ENCODE measurements at places on chromosomes 1 and 21.

- DNase-seq: no peak
These were observed 3.5 kb downstream of the KRTAP10-9 start for GRCh38 chr21:44630440-44630839.

DNA sequence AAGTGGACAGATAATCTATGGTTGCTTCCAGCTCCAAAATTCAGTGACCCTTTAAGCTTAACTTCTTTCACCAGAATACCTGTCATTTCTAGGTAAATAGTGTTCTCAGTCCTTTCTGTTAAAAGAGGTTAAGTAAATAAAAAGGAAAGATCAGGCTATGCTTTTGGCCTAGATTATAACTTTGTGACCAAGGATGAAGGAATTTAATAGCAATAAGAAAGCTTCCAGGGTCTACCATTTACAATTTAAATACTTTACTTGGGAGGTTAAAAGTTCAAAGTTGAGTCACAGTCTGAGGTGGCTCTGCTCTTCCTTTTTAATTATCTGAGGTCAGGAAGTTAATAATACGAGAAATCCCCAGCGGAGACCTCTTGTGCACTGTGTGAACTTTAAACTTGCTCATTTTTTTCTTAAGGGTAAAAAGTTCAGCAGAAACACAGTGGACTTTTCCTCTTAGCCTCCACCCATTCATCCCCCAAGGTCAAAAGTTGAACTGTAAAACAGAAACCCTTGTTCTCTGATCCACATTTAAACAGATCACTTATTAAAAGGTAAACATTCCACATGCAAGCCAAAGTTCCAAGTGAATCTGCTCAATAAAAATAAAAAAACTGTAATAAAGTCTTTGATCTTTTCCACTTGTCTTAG lies 187.1 kb downstream of the NRIP1 start:
- no peak for DNase-seq

- DNase-seq: peak; percentile 74
These were observed 26.9 kb upstream of the EPB41 start for GRCh38 chr1:28887419-28887834.

GRCh38 chr1:59162665-59163064 lies 134.2 kb upstream of the FGGY start:
- DNase-seq: no peak

- no peak for DNase-seq
These were observed 89.8 kb downstream of the EVI5 start for GRCh38 chr1:92695104-92695503.

GRCh38 chr1:23544444-23545389 lies 13.7 kb upstream of the E2F2 start:
- DNase-seq: peak; percentile 87

GRCh38 chr1:99520121-99520520 lies 125.8 kb upstream of the PALMD start:
- no peak for DNase-seq

- peak; percentile 67 for DNase-seq
These were observed 876 bp upstream of the CATSPERE start for GRCh38 chr1:244460197-244460596.

- no peak for DNase-seq
These were observed 13.1 kb downstream of the PTPN22 start for GRCh38 chr1:113858418-113858817.

GRCh38 chr21:42387843-42388340 lies 8.0 kb downstream of the TMPRSS3 start:
- DNase-seq: no peak

- no peak for DNase-seq
These were observed 69.5 kb upstream of the ERRFI1 start for GRCh38 chr1:8095584-8095983.

- DNase-seq: no peak
These were observed at the start of gene CD101 for GRCh38 chr1:117001254-117001927. Gene CD101, plus strand, starts transcription at chr1:117001760. Its CDS starts 58 bp downstream, at chr1:117001818.

DNA sequence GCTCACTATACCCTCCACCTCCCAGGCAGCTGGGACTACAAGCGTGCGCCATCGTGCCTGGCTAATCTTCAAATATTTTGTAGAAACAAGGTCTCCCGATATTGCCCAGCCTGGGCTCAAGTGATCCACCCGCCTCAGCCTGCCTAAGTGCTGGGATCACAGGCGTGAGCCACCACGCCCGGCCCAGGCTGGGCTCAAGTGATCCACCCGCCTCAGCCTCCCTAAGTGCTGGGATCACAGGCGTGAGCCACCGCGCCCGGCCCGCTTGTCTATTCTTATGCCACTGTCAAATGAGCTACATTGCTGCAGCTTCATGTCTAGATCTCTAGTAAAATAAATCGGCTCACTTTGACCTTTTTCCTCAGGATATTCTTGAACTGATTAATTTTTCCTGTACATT lies 107.7 kb upstream of the COL6A1 start:
- DNase-seq: no peak

DNA sequence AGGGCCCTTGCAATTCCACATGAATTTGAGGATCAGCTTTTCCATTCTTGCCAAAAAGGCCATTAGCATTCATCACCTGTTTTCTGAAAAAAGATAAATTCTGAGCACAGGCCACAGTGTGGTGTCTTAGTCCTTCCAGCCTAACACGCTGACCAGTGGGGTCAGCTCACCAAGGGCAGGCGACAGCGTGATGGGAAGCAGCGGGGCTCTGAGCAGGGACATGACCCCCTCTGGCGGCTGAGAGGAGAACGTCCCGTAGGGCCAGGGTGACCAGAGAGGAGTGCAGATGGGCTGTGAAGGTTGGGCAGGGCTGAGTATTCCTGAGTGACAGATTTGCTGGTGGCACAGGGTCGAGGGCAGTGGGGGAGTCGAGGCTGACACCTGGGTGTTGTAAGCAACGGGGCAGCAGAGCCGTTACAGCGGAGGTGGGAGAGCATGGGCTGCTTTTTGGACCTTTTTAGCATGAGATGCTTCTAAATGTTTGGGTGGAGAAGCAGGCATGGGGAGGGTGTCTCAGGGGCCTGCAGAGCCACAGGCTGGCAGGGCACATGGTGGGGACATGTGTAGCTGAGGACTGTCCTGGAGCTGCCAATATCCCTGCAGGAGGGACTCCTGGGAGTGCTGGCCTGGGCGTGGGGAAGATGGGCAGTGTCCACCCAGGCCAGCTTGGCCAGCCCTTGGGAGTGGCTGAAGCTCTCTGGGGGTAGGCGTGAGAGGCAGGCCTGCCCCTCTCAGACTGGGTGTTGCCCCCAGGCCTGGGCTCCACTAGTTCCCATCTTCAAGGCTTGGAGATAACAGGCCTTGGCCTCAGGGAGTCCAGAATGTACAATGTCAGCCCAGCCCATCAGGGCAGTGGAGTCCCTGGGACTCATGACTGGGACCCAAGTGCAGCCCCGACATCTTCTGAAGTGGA lies 8.6 kb upstream of the CALML6 start:
- DNase-seq: peak; percentile 86

GRCh38 chr1:235244974-235245592 lies 82.9 kb downstream of the ARID4B start:
- no peak for DNase-seq

DNA sequence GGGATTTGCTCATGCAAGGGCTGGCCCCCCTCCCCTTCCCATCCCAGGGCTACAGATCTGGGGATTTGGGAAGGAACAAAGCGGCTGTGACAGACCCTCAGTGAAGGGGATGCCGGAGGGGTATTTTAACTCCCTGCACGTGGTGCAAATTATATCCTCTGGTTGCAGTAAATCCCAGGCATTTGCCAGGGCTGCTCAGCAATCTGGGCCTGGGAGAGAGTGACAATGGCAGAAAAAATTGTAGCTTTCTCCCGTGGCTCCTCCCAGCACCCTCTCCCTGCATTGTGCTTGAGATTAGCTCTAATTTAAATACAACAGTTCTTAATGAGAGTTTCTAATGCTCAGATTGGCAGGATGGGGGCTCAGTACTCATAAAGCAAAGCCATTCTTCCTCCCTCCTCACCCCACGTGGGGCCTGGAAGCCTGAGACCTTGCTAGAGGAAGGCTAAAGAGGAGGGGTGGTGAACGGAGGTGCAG lies 129.9 kb upstream of the CD34 start:
- no peak for DNase-seq

GRCh38 chr1:108717774-108718316 lies 5.1 kb downstream of the FNDC7 start:
- DNase-seq: no peak

GRCh38 chr1:23868557-23869016 lies 497 bp upstream of the FUCA1 start:
- no peak for DNase-seq

DNA sequence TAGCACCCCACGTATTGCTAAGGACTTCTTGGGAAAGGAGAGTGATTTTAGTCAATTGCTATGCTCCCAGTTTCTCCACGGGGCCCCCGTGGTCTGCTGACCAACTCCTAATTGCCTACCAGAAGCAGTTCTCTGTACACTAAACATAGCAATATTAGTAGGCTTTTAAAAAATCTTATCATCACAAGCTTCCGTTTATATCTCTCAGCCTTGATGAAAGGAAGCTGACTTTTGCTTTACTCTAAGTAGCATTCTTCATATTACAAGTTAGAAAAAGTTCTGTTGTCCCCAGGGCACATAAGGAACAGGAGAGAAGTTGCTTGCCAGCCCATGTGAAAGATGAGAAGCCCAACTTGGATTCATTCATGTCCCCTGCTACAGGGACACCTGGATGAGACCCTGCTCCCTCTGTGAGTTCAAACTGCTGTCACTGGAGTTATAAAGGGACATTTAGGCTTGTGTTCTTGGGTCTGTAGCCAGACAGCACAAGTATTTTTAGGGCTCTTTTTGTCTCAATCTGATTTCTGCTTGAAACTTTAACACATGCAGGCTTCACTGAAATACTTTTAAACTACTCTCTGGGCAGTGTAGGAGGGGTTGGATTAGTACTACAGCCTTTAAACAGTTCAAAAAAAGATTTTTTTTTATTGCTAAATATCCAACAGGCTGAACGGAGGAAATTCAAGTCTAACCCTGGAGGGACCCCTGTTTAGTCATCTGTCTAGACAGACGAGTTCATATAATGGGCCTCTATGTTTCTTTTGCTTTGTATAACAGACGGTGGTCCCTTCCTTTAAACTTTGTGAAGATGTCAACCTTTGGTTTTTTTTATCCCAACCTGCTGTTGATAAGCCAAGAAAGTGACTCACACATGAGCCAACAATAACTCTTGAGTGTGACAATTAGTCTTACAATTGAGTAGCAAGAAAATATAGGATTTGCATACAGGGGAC lies 29.5 kb downstream of the TGFB2 start:
- no peak for DNase-seq

GRCh38 chr1:77704736-77705135 lies 22.3 kb upstream of the ZZZ3 start:
- DNase-seq: no peak

GRCh38 chr1:156738407-156738806 lies 2.5 kb downstream of the MRPL24 start:
- DNase-seq: no peak

DNA sequence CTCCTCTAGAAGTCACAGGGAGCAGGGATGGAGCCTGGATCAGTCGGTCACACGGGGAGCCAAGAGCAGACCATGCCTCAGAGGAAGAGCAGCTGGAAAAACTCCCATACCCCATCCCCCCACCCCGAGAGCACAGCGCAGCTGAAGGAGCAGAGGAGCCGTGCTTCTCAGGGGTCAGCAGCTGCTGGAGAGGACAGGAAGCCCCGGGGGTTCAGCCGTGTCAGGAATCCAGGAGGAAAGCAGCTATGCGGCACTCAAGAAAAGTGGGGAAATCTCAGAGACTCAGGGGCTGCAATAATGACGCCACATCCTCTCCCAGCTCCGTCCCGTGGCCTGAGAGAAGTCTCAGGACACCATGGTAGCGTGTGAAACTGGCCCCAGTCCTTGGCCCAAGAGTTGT lies 102.3 kb downstream of the NPHP4 start:
- DNase-seq: no peak

- DNase-seq: peak; percentile 53
These were observed 9.2 kb upstream of the TNFRSF8 start for GRCh38 chr1:12053752-12054548.

All from activated CD8-positive, alpha-beta memory T cell treated with anti-CD3 and anti-CD28 coated beads for 24 hours (primary cell).